ENCODE measurements at places on chromosomes 11 and 22.

DNA sequence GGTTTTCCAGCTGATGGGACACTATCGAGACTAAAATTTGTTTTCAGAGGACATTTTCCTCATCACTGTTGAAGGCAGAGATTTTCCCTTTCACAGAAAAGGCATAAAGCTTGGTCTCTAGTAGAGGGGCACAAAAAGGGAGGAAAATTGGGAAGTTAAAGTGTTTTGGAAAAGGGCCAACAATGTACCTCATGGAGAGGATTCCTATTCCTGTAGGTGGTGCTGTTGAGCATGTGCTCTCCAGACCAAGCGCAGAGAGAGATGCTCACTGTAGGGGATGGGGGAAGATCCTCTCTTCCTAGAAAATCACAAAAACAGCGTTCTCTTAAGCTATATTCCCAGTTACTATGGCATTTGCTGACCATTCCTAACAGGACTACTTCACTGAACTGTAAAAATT, 44.9 kb downstream of the OR4C46 start:
- no peak for DNase-seq

GRCh38 chr11:78690352-78690987, 115.8 kb upstream of the NARS2 start:
- DNase-seq, result no peak

GRCh38 chr11:72317570-72317969, 73.6 kb upstream of the PHOX2A start:
- DNase-seq, result no peak

DNA sequence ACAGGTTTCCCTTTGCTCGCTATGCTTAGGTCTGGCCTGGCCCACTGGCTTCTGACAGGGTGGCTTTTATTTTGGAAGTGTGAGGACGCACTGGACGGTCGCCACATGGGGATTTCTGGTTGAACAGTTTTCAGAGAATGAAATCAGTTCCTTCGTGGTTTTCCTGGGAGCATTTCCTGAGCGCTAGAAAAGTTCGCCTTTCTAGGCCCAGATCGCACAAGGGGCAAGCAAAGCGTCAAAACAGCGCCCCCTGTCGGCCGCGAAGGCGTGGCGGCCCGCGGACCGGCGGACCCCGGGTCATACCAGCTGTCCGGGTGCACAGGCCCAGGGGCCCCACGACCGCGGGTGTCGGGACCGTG, 12.7 kb upstream of the CYP2R1 start:
- DNase-seq, result peak; percentile 62

DNA sequence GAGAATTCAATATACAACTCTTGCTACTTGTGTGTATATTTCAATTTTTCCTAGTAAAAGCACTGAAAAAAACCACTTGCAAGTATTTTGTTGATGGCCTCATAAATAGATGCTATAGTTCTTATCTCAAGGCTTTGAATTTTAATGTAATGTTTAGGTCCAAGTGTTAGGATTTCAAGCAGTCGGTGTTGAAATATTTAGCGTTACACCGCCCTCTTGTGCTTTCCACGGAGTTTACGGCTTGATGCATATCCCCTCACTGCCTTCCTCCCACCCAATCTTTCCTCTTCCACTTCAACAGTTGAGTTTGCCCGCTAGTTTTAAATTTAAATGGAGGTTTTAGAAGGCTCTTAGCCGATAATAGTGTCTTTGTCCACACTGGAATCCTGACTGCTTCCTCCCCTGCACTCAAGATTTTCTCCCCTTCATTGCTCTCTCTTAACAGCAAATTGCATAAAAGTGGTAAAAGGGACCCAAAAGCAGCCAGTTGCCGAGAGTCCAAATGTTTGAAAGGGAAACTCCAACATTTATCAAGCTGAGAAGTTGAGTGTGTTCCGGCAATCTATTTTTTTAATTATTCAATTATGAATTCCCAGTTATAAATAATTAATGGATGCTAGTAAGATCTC, 25.9 kb upstream of the HTATIP2 start:
- no peak for DNase-seq

GRCh38 chr22:29821291-29822016, 16.6 kb downstream of the ASCC2 start:
- DNase-seq, result no peak

- DNase-seq, result no peak
These were observed 204.2 kb downstream of the GRM5 start for GRCh38 chr11:88861618-88862017.

GRCh38 chr11:106306942-106307341, 229.5 kb downstream of the AASDHPPT start:
- DNase-seq, result no peak

DNA sequence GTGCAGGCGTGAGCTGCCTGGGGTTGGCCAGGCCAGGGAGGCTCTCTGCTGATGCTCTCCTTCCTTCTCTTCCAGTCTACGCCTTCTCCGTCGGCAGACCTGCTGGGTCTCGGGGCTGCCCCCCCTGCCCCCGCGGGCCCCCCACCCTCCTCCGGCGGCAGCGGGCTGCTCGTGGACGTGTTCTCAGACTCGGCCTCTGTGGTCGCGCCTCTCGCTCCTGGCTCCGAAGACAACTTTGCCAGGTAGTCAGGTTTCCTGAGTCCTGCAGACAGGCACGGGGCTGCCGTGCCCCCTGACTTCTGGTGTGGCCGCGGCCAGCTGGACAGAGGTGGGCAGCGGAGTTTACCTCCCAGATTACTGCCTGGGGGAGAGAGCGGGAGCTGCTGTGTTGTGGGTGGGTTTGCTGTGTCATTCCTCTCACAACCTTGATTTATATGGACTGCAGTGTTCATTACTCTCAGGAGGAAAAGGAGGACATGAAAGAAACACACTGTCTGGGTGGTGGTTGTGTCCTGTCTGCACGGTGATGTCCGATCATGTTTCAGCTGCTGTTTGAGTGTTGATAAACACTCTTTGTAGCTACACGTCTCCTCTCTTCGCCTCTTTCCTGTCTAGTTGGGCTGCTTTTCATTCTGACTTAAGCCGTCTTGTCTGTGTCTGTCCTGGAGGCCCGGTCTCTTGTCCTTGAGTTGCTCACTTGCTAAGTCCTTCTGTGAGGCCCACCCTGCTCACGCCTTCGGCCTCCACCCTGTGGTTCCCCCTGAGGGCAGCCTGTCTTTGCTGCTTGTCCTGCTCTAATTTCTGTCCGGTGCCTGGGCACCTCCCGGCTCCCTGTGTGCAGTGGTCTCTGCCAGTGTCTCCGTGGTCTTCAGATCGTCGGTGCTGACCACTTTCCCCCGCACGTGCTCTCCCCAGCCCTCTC, 35.9 kb downstream of the MUC6 start:
- DNase-seq, result no peak

DNA sequence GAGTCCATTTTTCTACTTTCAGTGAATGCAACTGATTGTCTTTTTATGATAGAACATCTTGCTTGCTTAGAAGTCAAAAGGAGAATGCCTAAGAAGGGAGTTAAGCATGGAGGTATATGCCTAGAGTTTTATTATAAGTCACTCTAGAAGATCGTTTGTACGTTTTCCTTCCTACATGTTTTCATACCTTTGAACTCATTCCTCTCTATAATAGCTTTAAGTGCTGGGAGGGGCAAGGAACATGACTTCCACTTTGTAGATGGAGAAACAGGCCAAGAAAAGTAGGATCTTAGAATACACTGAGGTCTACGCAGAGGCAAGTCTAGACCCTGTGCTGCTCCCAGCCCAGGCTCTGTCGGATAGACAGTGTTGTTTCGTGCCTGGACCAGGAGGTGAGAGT, 114.3 kb downstream of the ZBTB16 start:
- no peak for DNase-seq

DNA sequence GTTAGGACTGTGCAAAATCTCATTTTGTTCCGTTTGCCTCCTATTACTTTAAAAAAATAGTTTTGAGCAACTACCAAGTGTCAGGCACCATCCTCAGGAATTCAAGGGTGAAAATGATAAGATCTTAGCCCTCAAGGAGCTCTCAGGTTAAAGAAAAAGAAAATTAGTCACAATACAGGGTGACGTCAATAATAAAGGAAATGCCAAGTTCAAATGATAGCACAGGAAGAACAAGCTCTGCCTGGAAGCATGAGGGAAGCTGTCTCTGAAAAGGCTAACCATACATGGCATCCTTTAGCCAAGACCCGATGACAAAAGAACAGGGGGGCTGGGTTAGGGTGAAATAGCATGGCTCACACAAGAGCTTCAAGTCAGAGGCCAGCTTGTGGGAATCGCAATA, 11.1 kb upstream of the MPZL2 start:
- no peak for DNase-seq

GRCh38 chr11:125263268-125263790, 98.8 kb downstream of the PKNOX2 start:
- no peak for DNase-seq

DNA sequence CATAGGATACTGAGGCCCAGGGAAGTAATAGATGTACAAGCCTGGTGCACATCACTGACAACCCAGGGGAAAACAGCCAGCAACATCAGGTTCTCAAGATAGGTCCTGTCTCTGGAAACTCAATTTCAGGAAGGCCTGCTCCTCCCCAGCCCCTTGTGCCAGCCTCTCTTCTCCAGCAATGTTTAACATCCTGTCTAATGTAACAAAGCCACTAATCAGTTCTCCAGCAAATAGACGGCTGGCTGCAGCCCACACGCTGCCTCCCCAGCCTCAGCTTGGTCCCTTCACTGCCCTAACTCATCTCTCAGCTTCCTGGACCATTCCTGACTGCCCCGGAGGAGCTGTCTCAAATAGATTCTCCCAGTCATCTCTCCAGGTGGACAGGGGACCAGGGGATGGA, 37.8 kb downstream of the RPL27A start:
- DNase-seq, result no peak

DNA sequence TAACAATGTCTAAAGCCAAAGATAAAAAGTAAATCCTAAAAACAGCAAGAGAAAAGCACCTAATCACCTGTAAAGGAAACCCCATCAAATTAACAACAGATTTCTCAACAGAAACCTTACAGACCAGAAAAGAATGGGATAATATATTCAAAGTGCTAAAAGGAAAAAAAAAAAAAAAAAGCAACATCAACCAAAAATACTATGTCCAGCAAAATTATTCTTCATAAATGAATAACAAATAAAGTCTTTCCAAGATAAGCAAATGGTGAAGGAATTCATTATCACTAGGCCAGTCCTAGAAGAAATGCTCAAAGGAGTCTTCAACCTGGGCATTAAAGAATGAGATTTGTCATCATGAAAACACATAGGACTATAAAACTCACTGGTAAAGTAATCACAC, 192.0 kb upstream of the UBASH3B start:
- no peak for DNase-seq

- DNase-seq, result no peak
These were observed 74.7 kb downstream of the CHST1 start for GRCh38 chr11:45590743-45591142.

DNA sequence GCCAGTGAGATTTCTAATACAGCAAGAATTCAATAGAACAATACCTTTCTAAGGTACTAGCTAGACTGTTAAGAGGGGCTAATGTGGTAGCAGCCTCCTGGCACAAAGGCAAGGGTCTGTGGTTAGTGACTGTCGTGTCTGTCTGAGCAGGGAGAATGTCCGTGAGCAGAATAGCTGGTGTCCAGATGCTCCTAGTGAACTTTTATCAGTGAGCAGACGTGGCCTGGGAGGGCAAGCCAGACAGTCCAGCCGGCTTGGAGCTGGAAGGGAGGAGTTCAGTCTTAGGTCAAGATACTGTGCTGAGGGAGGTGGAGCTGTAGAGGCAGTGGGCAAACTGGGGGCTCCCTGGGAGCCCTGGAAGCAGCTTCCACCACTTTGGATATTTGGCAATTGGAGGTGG, 138.6 kb downstream of the TEAD1 start:
- DNase-seq, result no peak
